Hypothalamus (tissue), 51 donors: ENCODE measurements at places on chromosomes 1 and 21.

GRCh38 chr1:4464478-4464877, 189.9 kb upstream of the AJAP1 start:
- DNase-seq: no peak

DNA sequence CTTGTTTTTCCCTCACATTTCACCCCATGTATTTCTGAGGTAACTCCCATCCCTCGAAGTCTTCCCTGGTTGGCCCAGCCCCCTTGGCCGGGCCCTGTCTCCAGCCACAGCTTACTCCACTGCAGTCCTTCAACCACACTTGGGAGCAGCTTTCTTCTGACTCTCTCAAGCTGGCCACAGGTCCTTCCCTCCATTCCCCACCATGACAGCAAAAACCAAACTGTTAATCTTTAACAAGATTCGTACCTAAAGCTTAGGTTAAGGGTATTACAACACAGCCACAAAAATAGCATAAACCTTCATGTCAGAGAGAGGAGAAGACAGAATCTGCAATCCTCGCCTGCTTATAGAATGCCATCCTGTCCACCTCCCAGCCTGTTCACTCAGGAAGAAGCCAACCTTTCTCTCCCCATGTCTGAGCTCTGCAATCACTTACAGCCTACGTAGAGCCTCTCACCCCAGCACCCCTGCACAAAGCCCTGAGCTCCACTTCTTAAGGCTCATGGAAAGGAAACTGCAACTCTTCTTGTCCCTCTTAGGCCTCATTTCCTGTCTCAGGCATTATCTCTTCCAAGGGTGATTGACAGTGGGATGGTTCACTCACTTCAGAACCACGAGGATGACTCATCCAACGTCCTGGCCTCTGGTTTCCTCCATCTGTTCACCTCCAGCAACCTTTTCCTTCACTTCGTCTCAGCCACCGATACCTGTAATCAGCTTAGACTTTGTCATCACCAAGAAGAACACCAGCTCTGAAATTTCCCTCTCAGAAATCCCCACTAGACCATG, 72.8 kb downstream of the CD2 start:
- DNase-seq: no peak

- no peak for DNase-seq
These were observed 7.2 kb upstream of the IBA57 start for GRCh38 chr1:228158151-228159007.

DNA sequence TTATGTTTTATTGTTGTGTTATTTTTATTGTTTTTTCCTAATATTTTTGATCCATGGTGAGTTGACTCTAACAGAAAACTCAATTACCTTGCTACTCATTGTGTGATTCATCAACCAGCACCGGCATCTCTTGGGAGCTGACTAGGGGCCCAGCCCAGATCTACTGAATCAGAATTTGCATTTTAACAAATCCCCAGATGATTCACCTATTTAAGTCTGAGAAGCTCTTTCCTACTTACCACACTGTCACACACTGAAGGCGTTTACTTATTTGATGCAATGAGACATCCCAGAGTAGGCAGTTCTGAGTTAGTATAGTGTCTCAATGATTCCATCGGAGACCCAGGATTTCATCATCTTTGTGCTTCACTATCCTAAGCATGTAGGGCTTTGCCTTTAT, 416.6 kb downstream of the RWDD3 start:
- no peak for DNase-seq

GRCh38 chr1:232704694-232705680, 75.1 kb upstream of the SIPA1L2 start:
- DNase-seq: no peak

DNA sequence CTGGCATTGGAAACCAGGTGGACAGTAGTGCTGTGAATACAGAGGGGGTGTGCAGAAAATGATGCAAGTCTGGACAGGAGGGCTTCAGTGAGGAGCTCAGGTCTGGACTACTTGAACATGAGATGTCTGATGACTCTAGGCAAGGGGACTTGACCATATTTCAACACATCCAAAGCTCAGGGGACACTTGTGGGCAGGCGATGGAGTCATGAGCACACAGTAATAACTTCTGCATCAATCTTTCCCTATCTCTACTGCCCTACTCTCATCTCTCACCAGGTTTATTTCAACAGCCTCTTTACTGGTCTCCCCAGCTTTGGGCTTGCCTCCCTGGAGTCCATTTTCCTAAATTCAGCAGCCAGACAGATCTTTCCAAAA, 21.9 kb downstream of the FMO2 start:
- no peak for DNase-seq

- no peak for DNase-seq
These were observed 7.5 kb downstream of the TOR1AIP1 start for GRCh38 chr1:179889589-179889988.

- no peak for DNase-seq
These were observed 76.3 kb upstream of the CACNA1E start for GRCh38 chr1:181406989-181407388.

DNA sequence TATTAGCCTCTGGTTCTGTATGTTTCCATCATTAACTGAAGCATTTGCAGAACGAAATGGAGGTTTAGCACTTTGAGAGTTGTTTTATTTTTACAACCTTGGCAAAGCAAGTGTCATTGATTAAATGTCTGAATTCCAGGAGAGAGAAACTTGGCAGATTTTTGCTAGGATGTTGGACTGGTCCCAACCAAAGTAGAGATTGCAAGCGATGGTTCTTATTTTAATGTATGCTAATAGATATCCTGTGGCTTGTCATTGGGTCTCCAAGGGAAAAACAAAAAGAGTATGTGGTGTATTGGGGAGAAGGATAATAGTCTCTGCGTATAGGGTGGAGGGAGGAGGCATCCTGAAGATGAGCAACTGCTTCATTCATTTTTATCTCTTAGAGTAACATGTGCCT, 457.2 kb upstream of the RUNX1 start:
- DNase-seq: no peak

DNA sequence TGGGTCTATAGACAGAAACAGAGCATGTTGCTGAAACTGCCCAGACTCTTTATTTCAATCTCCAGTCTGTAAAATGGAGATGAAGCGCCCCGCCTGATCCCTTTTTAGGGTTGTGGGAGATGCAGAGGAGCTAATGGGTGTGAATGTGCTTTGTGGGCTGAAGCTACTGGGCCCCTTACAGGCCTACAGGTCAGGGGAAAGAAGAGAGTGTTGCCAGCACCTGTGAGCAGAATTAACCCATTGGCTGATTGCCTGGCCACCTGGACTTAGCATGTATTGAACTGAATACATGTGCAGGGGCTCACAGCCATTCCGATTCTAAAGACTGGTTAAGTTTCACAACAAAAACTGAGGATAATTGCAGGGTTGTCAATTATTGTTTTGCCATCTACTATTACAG, 13.9 kb upstream of the ATF3 start:
- DNase-seq: no peak

GRCh38 chr1:109718495-109718894, 6.4 kb downstream of the GSTM5 start:
- no peak for DNase-seq

- DNase-seq: no peak
These were observed 1239.3 kb downstream of the MRPL39 start for GRCh38 chr21:24367936-24368335.

- DNase-seq: no peak
These were observed 23.9 kb downstream of the TRPM2 start for GRCh38 chr21:44377201-44377921.

DNA sequence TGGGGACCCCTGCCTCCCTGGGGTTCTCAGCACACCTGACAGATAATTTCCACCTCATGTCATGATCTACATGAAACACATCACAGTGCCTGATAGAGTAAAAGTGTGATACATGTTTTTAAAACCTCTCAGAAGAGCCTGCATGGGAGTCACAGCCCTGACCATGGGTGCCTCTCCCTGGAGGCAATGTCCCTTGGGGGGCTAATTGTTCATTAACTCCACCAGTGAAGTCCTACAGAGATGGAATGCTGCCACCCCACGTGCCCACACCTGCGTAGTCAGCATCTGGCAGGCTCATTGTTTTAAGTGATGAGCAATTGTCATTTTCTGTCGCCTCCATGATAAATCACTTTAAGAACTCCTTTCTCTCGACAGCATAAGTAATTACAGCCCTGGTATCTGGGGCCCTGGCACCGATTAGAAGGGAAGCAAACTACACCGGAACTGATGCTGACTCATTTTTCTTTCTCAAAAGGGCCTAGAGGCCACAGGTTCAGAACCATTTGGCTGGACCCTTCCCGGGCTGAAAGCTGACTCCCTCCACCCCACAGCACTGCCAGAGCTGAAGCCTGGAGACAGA, 109.6 kb upstream of the GJB5 start:
- no peak for DNase-seq

GRCh38 chr1:23239638-23240295, 22.5 kb upstream of the HTR1D start:
- DNase-seq: no peak

GRCh38 chr1:157140063-157140588, 1.9 kb upstream of the ETV3 start:
- no peak for DNase-seq

DNA sequence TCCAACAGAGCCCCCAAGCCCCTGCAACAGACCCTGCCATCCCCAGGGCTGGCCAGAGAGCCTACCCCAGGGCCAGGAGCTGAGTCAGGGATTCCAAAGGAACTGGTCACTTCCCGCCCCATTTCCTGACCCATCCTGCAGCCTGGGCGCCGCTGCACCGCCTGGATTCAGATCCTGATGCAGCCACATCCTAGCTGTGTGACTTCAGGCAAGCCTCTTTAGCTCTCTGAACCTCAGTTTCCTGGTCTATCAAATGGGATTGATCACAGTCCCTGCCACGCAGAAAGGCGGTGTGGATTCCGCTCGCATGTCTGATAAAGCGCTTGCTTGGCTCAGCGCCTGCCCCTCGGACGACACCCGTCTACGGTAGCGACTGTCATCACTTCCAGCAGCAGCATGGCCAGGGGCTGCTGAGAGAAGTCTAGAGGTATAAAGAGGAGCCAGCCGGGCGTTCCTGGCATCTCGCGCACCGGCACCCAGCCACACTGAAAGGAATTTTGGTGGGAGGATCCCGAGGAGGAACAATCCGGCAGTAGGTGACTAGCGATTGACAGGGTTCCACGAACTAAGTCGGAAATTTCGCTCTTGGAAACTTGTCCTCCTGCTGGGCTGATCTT, 10.1 kb downstream of the EPHA2 start:
- no peak for DNase-seq

- no peak for DNase-seq
These were observed 116.7 kb upstream of the F3 start for GRCh38 chr1:94658221-94658620.

DNA sequence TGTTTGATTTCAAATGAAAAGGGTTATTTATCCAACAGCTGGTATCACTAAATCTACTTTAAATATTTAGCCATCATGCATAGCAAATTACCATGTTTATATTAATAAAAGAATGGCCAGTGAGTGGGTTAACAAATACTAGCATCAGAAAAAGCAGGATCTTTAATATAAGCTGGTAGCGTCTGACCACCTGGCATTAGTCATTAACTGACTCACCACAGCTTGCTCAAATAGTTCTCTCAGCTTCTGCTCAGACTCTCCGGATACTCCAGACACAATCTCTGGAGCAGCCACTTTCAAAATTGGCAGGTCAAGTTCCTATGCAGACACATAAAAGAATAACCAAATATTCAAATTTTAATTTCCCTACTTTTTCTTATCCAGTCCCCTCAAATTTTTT, 29.6 kb downstream of the NVL start:
- no peak for DNase-seq

DNA sequence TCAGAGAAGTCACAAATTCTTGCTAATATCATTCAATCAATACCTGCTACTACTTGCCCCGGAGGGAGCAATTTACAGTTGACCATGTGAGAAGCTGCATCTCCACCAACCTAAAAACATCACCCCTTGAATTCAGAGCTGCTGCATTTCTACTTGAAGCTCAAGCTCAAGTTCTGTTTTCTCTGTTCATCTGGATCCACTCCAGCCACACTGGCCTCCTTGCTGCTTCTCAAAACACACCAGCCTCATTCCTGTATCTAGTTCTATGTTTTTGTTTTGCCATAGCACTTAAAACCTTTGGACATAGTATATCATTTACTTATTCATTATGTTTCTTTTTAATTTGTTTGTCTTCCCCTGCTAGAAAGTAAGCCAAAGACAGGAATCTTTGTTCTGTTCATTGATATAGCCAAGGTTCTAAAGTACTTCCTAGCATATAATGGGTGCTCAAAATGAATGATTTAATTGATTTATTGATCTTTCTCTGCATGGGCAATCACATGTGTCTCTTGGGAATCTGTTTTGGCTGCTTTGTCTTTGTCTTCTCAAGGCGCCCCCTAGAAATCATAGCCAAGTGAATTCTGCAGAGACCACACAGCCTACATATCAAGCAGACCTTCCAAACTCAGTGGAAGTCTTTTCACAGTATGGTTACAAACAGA, 23.6 kb downstream of the SYF2 start:
- no peak for DNase-seq

DNA sequence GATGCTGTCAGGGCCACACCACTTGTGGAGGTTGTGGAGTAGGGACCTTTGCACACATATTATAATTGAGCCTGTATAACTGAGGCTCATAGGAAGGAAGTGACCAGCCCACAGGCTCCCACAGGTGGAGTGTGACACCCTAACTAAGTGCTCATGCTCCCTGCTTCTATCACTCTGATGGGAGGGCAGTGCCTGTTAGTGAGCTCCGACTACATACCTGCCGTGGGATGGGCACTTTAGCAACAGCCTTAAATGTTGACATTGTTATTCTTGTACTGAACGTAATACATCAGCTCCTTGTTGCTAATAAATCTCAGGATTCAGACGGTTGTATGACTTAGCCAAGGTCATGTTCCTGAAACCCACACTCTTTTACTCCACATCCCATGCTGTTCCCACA, 58.0 kb downstream of the BEND5 start:
- DNase-seq: no peak

- DNase-seq: no peak
These were observed 4.3 kb upstream of the GNAI3 start for GRCh38 chr1:109543988-109544735.

- DNase-seq: no peak
These were observed 59.5 kb downstream of the NAV1 start for GRCh38 chr1:201598396-201598795.

DNA sequence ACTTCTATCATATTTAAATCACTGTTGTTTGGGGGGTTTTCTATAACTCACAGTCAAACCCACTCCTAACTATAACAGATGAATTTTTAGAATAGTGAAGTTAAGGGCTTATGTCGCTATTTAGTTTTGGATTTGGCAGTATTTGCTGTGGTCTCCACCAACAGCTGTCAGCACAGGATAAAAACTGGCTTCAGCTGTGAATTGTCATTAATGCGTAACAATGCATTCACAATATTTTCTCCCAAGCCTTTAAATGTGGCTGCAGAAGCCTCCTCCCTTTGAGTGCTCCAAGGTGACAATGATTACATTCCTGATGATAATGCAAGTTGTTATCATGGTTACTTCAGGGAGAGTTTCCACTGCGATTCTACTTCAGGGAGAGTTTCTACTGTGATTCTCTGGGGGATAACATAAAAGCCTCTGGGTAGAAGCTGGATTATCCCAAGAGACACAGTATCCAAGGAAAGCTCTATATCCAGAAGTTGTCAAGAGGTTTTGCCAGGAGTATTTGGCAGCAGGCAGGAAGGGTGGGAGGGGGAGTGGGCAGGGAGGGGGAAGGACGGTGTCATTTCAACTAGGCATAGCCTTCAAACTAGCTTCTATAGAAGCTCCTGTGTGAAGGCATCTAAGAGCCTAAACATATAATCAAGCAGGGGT, 14.9 kb upstream of the SMIM12 start:
- no peak for DNase-seq
